ENCODE measurements at places on chromosomes 6 and 20.

GRCh38 chr6:111258615-111259088 lies 171.3 kb downstream of the SLC16A10 start:
- DNase-seq: no peak

GRCh38 chr6:14110001-14110818 lies 7.4 kb upstream of the CD83 start:
- no peak for DNase-seq

DNA sequence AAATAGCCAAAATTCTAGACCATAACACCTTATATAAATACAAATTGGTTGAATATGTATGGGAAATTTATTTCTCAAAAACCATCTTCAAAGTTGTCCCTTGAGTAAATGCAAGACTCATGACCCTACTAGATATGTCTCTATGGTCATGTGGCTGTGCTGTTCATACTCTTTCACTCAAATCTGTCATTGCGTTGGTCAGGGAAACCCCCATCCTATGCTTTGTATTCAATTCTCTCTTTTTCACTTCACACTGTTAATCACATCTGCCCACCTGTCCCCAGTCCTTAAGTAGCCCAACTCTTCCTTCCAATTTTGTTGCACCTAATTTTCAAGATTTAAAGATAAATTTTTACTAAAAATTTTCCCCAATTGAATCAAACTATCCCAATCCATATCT lies 51.0 kb downstream of the RPS12 start:
- no peak for DNase-seq

DNA sequence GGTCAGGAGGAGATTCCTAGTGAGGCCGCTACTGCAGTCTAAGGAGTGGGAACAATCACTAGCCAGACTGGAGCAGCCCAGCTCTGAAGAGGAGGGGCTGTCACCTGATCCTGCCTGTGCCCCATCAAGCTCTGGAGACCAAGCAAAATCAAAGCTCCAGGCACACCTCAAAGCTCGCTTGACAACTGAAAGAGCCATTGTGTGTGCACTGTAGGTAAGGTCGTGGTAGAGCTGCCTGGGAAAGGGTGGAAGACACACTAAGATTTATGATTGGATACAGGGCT lies 58.2 kb downstream of the CSE1L start:
- DNase-seq: no peak

DNA sequence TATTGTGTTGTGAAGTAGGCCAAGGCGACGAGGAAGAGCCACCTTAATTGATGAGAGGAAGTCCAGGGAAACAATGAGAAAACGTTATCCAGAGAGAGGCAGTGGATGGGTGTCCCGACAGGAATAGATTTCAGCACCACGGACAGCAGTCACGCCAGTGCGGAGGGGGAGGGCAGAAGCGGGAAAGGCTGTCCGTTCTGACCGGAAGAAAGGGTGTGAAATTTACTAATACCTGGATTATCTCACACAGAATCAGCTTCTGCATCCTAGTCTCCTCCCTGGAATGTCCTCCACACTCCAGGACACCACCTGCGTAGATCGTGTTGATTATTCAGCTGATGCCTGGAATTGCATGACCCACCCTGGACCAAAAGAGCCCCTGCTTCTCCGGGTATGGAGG lies 7.4 kb upstream of the BPIFA3 start:
- no peak for DNase-seq

DNA sequence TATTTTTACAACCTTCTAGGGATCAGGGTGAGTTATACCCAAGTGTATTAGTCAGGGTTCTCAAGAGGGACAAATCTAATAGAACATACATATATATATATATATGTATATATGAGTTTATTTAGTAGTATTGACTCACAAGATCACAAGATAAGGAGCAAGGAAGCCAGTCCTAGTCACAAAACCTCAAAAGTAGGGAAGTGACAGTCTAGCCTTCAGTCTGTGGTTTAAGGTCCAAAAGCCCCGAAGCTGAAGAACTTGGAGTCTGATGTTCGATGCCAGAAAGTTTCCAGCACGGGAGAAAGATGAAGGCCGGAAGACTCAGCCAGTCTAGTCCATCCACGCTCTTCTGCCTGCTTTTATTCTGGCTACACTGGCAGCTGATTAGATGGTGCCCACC lies 632.7 kb upstream of the AGPAT4 start:
- DNase-seq: no peak

DNA sequence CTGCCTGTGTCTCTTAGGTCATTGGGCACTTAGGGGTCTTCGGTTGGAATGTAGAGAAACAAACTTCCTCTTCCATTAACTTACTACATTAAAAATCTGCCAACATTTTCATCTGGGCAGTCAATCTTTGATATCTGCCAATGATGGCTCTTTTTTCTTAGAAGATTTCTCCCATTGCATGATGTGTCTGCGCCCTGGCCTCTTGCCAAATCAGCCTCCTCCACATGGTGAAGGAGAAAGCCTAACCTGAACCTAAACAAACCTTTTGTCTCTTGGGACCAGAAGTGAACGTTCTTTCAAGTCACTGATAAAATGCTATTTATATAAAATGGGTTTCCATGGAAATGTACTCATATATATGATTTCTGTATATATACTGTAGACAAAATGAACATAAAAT lies 998.9 kb upstream of the GJE1 start:
- DNase-seq: no peak

DNA sequence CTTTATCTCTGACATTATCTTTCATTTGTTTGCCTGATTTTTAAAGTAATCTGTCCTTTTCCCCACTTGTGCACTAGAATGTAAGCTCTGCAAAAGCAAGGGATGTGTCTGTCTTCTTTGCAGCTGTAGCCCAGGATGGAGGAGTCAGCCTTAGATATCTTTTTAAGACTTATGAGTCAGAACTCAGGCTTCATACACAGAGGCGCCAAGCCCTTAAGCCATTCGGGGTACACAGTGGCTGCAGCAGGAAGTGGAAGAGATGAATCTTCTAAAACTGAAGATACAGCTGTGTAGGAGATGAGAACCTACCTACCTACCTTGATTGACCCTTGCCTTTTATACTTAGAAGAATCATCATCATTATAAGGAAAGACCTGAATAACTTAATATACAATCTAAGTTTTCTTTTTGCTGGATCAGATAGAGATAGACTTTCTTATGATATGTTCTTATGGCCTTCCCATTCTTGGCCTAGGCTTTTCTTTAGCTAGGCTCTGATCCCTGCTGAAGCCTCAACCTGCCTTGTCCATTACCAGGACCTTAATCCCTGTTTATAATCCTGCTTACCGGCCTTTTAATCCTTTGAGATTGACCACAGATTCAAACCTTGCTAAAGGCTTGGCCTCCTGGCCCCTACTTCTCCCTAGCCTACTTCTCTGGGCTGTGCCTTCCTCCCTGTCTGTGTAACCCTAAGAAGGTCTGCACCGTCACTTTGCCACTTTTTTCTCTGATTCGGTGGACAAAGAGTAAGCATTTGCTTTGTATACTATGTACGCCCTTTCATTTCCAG lies 304.5 kb downstream of the PRL start:
- no peak for DNase-seq
